Suppressor macrophage treated with lipopolysaccharide for 4 hours (primary cell): ENCODE measurements at places on chromosomes 7 and 10.

DNA sequence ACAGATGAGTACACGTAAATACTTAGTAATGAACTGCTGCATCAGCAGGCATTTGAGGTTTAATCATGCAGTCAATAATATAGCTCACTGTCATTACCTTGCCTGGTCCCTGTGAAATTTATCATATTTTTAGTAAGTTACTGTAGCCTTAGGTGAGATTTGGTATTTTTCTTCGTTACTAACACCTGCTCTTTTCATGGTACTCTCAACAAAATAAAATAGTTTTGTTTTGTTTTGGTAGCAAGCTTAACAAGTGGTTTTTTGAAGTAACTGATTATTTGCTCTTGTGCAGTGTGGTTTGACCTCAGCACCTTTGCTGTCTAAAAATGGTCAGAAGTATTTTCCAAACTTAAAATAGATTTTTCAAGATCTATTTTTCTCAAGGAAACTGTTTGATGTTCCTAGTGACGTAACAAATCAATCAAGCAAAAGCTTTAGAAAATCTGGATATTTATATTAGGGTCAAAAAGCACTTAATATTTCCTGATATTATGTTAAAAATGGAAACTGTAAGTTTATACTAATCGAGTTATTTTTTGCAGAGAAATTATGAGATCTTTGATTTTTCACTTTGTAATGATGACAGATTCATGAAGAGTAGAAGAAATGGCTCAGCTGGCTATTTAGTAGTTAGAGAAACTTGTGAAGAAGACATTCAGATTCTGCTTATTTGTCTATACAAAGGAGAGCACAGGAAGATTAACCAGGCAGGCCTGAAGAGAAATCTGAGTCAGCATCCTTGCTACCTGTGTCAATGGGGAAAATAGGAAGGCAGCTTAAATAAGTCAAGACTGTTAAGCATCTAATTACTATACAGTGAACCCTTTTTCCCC lies 21.0 kb upstream of the RPA3 start:
- no peak for DNase-seq

DNA sequence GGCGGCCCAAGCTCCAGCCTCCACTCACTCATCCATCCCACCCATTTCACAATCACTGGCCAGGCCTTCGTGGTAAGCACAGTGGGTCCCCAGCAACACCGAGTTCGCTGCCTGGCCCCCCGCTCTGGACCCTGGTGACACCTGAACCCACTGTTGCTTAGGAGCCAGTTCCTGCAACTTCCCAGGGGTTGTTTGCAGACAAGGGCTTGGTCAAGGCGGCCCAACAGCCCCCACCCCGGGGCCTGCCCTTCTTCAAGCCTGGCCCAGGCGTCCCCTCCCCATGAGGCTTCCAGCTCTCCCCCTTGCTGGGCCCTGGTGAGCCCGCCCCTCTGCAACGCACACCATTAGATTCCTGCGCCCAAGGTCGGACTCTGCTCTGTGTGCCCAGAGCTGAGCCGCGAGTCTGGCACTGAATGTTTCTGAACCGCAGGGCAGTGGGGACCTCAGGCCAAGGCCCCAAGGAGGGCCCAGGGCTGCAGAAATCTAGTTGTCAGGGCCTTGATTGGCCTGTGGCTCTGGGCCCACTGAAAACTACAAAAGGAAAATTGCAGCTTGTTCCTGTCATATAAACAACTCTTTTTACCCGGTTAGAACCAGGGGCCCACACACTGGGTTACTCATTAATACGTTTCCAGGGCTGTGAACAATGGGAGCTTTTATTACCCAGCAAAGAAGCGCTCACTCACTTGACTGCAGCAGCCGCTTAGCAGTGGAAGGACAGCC lies 2.1 kb upstream of the COX19 start:
- no peak for DNase-seq

DNA sequence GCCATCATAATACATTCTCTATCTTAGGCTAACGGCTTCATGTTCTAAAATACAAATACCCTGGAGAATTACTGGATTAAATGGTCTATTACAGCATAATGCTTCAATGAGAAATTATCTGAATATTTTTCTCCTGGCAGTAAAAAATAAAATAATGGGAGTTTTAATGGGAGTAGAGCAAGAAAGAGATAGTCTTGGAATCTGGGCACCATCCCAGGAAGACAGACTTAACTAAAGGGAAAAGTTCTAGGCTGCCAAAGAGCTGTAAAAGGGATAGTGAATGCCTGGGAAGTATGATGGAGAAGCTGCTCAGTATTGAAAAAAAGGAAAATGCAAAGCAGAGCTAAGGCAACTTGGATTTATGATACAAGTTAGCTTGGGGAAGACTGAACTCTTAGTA lies 12.1 kb upstream of the SYPL1 start:
- no peak for DNase-seq

GRCh38 chr10:102819054-102819453 lies 18.2 kb downstream of the CYP17A1 start:
- peak; percentile 65 for DNase-seq

GRCh38 chr7:300048-300447 lies 10.1 kb downstream of the FOXL3 start:
- no peak for DNase-seq

DNA sequence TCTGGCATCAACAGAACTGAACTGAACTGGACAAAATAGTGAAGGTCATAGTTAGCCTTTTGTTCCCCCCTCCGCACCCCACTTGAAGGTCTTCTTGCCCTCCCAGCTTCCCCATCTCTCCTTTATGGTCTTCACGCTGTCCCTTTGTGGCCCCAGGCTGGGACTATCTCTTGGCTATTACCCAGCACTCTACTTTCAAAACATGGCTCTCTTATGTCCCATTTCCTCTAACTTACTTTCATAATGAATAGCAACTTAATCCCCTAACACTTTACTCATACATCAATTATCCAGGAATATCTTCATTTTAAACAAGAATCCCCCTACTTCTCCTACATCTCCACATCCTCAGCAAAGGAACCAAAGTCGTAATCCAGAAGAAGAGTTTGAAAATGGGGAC lies 135.3 kb upstream of the ITGB1 start:
- no peak for DNase-seq

DNA sequence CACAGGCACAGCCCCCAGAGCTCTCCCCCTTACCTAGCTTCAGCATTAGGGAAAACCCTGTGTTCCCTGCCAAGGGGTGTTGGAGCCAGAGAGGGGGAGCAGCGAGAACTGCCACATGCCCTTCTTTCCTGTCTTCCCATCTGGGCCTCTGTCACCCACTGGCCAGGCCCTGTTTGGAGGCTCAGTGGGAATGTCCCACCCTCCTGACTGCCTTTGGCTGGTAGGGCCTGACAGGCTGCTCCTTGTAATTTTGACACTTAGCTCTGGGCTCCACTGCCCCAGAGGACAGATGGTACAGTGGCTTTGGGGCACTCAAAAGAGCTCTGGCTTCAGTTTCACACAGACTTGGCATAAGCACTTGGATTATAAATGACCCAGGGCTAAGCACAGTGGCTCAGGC lies 50.6 kb downstream of the GRID2IP start:
- no peak for DNase-seq

- DNase-seq = no peak
Observed at GRCh38 chr7:4079956-4080355, 602.1 kb upstream of the FOXK1 start.

DNA sequence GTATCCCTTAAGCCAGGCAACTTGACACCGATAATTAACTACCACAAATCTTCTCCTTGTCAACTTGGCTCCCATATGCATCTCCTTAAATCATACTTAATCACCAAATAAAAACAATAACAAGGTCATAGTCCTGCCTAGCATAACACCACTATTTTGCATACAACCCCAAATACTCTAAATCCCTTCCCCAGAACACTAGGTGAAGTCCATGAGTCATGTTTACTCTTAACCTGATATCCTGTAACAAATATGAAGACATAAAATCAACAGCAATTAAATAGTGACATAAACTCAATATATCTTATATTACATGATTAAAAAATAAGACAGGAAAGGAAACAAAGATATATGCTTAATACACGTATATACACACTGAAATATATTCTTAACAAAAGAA lies 362.0 kb downstream of the ETV1 start:
- no peak for DNase-seq

GRCh38 chr10:118471863-118472262 lies 123.6 kb downstream of the PRLHR start:
- DNase-seq = no peak

GRCh38 chr10:112356686-112357085 lies 17.2 kb upstream of the ACSL5 start:
- no peak for DNase-seq

GRCh38 chr10:124204726-124205125 lies 111.3 kb upstream of the CHST15 start:
- DNase-seq = no peak

GRCh38 chr10:9331583-9332008 lies 1277.1 kb downstream of the GATA3 start:
- peak; percentile 68 for DNase-seq
